ENCODE measurements at places on chromosomes 3 and 15.

GRCh38 chr3:188446014-188446413, 292.1 kb downstream of the LPP start:
- no peak for DNase-seq

GRCh38 chr3:117630469-117630868, 920.9 kb downstream of the TUSC7 start:
- DNase-seq = no peak

GRCh38 chr3:61358364-61358763, 107.1 kb upstream of the FHIT start:
- no peak for DNase-seq

- no peak for DNase-seq
These were observed 6.1 kb upstream of the HOMER2 start for GRCh38 chr15:82958638-82959037.
